Activated T-helper 17 cell treated with anti-CD3 and anti-CD28 coated beads, Interleukin-2, amount 50 U/mL, for 72 hours (primary cell): ENCODE measurements at places on chromosomes 1 and 21.

- ATAC-seq = no peak
Observed at GRCh38 chr1:84062496-84062895, 63.6 kb upstream of the TTLL7 start.

DNA sequence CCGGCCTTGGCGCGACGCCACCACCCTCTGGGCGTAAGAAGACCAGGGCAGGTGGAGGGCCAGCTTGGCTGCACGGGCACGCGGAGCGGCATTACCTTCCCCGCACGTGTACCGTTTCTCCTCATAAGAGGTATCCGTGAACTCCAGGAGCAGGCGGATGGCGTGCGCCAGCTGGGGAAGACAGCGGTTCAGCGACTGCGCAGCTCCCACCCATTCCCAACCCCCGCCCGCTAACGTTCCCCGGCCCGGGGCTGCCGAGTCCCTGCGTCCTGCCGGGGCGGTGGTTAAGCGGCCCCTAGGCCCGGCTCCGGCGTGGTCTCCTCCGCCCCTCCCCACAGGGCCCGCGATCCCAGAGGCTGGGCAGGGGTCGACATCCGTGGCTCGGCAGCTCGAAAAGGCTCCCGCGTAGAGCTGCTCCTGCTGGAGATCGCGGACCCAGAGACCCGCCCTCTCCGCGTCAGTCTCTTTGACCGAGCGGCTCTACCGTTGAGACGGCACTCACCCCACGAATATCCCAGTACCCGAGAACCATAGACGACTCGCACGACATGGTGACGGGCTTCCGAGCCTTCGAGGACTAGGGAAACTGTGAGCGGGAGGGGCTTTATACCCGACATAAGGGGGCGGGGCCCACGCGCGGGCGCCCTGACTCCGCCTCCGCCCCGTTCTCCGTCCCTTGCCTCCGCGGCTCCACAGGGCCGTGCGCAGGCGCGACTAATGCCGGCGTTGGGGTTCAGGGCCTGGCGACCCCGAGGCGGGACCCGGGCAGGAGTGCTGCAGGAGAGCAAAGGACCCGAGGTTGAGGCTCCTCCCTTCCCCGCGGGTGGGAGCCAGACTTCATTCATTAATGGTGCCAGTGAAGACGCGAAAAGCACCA, 862 bp downstream of the GSTM3 start:
- peak; percentile 98 for ATAC-seq

DNA sequence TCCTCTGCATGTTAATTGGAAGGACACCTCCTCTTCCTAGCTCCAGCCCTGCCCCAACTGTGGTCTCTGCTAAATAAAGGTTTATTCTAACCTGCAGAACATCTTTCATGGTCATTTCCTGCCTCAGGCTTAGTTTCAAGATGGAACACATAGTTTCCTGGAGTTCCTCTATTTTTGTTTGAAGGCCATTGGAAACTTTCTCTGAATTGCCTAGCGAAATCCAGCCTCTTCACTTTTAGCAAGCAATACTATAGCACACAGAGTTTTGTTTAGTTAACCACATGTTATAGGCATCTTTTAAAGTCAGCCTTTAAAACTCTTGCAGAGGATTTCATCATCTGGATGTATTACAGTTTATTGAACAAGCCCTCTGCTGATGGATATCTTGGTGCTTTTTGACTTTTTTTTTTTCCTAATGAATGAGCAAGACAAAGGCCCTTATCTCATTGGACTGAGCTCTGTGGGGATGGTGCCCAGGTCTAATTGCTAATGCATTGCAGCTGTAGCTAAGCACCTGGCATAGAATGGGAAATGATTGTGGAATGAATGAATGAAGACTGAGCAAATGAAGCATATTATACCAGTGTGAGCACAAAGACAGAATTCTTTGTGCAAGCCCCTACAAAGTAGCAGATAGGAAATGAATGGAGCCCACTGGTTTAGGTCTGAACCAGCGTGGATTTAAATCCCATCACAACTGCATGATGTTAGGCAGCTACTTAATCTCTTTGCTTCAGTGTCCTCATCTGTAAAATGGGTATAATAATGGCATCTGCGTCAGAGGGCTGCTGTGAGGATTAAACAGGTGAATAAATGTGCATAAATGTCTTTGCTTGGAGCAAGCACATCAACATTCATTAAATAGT, 641 bp upstream of the CFAP107 start:
- no peak for ATAC-seq

DNA sequence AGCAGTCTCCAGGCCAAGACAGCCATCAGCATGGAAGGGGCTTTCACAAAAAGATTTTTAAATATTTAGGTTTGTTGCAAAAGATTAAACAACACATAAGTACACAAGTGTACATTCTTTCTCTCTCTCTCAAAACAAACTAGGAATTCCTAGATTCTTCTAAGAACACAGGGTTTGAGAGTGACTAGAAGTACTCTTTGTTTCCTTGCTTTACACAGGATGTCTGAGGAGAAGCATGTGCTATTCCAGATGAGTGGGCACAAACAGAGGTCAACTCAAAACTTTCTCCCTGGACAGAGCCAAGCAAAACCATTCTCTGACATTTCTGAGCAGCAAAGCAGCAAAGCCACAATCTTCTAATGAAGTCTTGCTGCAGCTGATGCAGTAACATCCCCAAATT, 210.6 kb upstream of the HOOK1 start:
- no peak for ATAC-seq

GRCh38 chr21:37595944-37596343, 229.4 kb downstream of the DYRK1A start:
- no peak for ATAC-seq

GRCh38 chr1:5670590-5671350, 321.5 kb downstream of the NPHP4 start:
- no peak for ATAC-seq

DNA sequence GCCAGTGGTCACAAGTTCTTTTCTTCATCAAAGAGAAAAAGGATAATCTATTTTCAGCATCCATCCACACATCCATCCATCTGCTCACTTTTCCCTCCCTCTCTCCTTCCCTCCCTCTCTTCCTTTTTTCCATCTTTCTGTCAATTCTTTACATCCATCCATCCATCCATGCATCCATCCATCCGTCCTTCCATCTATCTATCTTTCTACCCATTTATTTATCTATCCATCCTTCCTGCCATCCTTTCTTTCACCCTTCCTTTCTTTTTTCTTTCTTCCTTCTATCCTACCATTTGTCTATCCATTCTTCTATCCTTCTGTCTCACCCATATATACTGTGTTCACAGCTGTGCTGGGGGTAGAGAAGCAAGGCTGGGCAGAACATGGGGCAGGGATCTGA, 212.4 kb upstream of the GALNT2 start:
- no peak for ATAC-seq

GRCh38 chr1:203408486-203409481, 57.9 kb upstream of the FMOD start:
- no peak for ATAC-seq

GRCh38 chr1:187261637-187262036, 432.9 kb downstream of the PLA2G4A start:
- ATAC-seq = no peak

DNA sequence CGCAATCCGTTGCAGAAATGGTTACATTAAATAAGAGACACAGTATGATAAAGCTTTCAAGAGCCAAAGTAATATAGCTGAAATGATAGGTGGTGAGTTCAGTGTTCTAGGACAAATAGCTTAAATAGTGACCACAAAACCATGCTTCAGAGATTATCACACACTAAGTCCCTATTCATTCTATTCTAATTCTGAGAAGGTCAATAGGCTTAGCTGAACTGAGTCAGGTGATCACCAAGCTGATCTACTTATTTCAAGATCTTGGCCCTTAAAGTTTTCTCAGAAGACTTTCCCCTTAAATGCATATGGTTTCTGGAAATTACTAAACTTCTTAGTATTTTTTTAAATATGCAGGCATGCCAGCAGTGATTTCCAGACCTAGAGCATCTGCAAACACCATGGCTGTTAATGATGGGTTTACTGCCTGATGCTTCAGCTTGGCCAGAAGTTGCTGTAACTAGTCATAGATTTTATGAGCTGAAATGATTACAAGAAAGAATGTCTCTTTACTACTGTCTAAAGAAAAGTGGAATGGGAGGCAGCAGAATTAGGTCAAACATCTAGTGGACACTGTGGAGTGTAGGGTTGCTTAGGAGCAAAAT, 242.9 kb downstream of the ST6GALNAC3 start:
- no peak for ATAC-seq

- ATAC-seq = no peak
Observed at GRCh38 chr1:195637539-195637938, 970.7 kb downstream of the KCNT2 start.
